T-helper 2 cell (primary cell): ENCODE measurements at places on chromosomes 11 and 22.
A peak's percentile ranks its signal among the peaks of the same experiment; 100 is the strongest.

- DNase-seq: no peak
Observed at GRCh38 chr11:10623797-10624761, 55.6 kb upstream of the LYVE1 start.

DNA sequence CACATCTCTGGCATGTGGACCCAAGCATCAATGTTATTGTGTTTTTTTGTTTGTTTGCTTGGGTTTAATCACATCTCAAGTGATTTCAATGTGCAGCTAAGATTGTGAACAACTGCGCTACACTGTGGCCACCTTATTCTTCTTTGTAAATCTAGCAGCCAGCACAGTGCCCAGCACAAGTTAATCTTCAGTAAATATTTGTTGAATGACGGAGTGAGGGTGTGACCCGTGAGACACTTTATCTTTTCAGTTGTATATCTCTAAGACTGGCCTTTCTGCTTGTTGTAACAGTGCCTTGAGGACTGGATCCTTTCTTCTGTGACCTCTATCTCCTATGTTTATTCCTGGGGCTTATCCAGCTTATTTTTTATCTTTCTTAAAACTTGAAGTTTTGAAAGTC lies 21.4 kb upstream of the AMOTL1 start:
- DNase-seq: no peak

GRCh38 chr11:133576351-133576750 lies 44.0 kb upstream of the OPCML start:
- no peak for DNase-seq

DNA sequence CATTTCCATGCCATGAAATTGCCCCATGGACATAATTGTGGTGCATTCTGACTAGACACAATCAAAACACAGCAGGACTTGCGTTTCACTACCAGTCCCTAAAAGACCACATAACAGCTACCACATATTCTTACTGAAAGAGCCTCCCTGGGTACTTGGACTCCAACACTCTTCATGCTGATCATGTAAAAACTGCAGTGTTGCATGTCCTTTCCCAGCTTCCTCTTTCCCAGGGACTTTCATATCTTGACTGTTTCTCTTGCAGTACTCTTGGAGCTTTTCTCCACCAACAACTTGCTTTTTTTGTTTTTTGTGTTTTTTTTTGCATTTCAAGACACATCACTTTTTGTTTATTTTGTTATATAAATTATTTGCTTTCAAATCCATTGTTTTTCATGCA lies 22.9 kb downstream of the MS4A6E start:
- DNase-seq: no peak

DNA sequence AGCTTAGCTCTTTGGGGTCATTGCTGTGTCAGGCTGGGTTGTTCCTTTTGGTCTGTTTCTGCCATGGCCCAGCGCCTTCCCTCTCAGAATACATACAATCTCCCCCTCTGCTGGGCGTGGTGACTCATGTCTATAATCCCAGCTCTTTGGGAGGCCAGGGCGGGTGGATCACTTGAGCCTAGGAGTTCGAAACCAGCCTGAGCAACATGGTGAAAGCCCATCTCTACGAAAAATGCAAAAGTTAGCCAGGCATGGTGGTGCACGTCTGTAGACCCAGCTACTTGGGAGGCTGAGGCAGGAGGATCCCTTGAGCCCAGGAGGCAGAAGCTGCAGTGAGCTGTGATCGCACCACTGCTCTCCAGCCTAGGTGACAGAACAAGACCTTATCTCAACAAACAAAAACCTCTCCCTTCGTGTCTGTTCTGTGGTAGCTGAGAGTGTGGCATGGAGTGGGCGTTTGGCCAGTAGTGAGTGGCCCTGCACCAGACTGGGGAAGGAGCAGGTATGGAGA lies 46.7 kb upstream of the RAB1B start:
- no peak for DNase-seq

GRCh38 chr11:126366064-126366822 lies 10.8 kb downstream of the ST3GAL4 start:
- DNase-seq: no peak

DNA sequence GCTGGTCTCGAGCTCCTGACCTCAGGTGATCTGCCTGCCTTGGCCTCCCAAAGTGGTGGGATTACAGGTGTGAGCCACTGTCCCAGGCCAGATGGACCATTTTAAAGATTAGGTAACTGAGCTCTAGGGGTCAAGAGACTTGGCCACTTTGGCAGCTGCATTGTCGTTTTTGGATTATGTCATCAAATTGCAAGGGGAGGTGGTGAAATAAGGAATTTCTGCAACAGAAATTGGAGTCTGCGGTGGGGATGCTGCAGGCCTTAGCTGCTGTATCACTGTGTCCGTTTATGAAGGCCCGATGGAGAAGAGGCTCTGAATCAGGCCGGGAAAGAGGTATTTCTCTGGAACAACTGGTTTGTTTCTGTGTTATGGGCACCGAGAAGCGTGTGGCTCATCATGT lies 34.6 kb downstream of the PTPRJ start:
- no peak for DNase-seq

GRCh38 chr11:127063241-127063640 lies 62.7 kb upstream of the KIRREL3 start:
- DNase-seq: no peak

- DNase-seq: no peak
Observed at GRCh38 chr11:67404515-67405195, 772 bp downstream of the TBC1D10C start.

GRCh38 chr11:11842421-11843008 lies 743 bp downstream of the USP47 start:
- peak; percentile 91 for DNase-seq

DNA sequence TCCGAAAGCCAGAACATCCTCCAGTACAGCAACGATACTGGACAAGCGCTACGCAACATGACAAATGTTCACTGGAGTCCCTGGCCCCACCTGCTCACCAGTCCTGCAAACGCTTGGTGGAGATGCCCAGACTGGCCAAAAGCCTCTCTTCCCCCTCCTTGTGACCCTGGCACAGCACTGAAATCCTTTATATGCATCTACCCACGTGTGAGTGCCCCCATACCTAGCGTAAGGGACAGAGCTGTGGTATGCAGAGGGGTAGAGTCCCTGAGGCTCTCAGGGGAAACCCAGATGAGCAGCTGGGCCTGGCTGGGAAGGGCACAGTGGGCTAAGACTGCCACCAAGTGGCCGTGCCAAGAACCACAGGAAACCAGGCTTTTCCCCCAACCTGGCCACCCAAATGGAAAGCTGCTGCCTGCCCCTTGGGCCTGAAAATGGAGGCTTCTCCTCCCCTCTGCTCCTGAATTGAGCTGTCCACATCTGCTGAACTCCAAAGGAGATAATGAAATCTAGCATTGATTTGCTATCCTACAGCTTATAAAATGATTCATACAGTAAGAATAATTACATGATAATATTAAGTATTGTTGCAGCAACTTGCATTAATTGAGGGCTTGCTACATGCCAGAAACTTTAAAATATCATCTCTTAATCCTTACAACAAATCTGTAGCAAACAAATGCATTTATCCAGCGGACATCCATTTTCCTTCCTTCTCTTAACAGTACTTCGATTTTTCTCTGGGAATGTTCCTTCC lies 24.8 kb upstream of the TTC12 start:
- peak; percentile 43 for DNase-seq

- peak; percentile 56 for DNase-seq
Observed at GRCh38 chr11:20368438-20368837, 4.9 kb downstream of the HTATIP2 start.

DNA sequence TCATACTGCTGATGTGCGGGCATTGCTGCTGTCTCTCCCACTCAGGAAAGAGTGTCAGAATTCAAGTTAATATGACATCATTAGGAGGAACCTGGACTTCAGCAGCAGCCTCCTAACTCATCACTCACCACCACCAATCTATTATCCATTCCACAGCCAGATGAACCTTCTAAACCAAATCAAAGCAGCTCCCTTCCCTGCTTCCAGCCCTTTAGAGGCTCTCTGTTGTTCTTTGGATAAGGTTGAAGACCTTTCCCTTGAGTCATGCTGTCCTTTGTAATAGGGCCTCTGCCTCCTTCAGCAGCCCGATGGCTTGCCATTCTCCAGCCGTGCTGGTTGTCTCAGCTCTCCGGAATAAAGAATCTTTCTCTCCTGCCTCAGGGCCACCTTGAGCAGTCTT lies 301.3 kb downstream of the DDX10 start:
- no peak for DNase-seq

DNA sequence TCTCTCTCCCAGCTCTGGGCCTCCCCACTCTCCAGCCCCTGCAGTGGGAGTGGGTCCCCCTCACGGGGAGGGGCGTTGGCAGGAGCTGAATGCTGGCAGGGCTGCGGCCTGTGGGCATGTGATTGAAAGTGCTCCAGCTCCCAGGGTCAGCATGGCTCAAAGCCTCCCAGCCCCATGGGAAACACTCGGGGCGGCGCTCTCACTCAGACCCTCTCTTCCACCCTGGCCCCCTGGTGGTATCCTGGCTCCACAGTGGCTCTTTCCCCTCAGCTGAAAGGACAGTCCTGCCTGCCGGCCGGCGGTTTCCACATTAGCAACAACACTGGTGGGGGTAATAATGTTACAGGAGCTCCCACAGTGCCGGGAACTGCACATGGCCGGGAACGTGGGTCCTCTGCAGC lies 35.5 kb downstream of the POLR3H start:
- no peak for DNase-seq

DNA sequence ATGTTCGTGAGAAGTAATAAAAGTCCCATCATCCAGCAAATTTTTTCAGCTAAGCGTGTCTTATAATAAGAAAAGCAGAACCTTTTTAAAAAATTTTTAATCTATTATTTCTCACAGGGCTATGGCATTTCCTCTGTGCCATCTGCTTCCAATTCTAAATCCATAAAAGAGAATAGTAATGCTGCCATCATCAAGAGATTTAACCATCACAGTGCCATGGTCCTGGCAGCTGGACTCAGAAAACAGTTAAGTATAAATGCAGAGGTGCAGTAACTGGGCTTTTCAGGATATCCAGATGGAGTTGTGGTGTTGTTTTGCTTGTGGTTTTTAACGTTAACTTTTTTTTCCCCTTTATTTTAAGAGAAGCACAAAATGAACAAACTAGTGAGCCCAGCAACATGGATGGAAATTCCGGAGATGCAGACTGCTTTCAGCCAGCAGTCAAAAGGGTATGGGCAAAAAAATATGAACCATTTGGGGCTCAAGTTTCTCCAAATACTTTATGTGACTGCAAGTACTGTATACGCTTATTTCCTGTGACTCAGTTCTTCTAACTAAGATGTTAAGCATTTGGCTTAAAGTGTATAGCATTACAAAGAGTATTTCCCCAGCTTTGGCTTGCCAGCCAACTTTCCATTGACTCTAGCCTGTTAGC lies 25.2 kb downstream of the GTF2H1 start:
- DNase-seq: no peak

GRCh38 chr11:27195837-27196202 lies 155.2 kb downstream of the BBOX1 start:
- no peak for DNase-seq

DNA sequence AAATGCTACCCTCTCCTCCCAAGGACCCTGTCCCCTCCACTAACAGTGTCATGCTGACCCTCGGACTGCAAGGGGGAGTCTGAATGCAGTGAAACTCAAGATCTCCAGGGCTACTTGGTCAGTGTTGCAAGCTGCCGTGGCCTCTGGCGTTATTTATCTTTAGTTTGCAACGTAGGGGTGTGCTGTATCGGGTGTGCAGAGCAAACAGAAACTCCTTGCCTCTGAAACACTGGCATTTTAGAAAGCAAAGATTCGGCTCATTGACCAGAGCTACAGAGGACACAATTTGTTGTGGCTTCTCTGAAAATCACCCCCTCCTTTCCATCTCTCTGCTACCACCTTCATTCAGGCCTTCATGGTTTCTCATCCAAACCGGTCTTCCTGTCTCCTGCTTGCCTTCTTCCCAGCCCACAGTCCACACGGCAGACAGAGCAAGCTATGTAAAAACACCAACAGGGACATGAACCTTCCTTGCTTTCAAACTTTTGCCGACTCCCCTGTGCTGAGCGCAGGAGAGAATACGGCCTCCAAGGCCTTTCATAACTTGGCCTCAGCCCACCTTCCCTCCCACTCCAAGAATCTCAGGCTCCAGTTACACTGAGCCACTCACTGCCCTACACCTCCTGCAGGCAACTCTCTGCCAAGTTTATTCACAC lies 14.9 kb downstream of the FZD4 start:
- DNase-seq: no peak

- no peak for DNase-seq
Observed at GRCh38 chr11:95671768-95672167, 117.8 kb downstream of the FAM76B start.
